ENCODE measurements at places on chromosomes 1 and 21.

- DNase-seq = no peak
Observed at GRCh38 chr21:42411197-42411869, 7.6 kb downstream of the UBASH3A start.

DNA sequence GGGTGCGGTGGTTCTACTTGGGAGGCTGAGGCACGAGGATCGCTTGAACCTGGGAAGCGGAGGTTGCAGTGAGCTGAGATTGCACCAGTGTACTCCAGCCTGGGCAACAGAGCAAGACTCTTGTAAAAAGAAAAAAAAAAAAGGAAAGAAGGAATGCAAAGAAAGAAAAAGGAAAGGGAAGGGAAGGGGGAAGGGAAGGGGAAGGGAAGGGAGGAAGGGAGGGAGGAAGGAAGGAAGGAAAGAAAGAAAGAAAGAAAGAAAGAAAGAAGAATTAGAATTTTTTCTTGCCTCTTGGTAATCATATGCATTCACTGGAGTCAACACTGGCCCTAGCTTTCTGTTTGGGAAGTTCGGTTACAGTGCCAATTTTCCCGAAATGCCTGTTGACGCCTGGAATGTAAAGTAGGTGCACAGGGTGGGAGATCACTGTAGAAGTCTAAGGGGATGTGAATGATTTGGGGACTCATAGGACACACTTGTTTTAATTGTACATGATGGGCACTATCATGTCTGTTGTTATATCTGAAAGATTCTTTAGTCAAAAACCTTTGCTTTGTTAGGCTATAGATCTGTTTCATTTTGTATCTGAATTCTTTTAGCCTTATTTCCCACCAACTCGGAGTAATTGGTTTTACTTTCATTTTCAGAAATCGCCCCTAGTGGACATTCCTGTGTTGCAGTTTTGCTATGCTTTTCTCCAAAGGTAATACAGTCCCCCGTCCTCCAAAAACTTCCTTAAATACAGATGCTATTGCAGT is 59.8 kb upstream of the MORC3 start:
- DNase-seq = peak; percentile 72

DNA sequence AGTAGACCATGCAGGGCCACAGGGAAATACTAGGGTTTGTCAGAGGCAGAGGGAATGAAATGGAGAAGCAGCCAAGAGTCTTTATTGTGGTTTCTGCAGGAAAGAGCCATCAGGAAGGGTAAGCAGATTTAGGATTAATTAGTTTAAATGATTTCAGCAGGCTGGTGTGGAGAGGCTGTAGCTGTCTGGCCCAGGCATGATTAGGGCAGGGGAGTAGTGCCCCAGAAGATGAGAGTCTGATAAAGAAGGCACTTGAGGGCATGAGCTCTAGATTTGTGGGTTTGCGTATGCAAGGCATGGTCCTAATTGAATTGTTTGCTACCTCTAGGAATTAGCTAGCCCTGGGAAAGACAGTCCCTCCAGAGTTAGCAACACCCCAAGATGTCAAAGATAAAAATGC is 484.6 kb upstream of the PLXNA2 start:
- DNase-seq = no peak

DNA sequence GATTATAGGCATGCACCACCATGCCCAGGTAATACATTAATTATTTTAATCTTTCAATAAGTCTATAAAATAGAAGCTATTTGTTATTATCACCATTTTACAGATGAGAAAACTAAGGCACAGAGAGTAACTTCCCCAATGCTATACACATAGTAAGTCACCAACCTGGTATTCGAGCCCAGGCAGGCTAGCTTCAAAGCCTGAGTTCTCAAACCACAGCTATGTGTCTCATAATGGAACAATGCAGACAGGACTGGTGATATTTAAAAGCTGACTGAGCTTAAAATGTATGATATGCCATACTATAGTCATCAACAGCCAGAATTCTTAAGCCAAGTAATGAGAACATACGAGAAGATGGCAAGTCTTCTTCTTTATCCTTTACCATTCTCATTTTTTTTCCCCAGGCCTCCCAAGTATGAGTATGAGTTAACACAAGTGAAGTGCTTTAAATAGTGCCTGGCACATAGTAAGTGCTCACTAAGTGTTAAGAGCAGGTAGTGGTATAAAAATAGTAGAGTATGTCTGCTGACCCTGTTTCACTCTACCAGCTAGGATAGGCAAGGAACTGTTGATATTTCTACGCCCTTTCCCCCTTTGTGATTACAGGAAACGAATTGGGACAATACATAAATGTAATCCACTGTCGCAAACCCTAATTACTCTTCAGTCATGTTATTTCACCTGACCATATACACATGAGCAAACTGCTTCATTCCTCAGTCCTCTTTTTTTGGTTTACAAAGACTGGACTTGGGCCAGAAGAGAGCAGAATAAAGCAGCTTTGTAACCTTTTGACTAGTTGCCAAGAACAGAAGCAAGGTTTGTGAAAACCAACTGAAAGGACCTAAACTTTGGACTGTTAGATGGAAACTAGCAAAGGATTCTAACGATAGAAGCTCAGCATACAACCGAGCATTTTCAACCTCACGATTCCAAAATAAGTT is 9.5 kb downstream of the EYA3 start:
- no peak for DNase-seq

DNA sequence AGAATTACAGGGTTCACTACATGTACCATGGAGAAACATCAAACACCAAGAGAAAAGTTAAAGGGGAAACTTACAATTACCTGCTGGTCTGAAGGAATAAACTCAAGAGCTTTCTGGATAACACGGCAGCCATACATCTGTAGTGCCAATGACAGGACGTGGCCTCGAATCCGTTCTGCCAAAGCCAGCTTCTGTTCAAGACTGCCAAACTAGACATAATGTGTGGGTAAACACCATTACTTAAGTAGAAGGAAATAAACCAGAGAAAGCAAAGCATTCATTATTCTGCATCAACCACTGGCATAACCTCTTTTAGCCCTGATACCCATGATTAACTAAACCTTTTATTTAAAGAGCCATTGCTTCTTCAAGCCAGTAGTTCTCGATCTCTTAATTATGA is 41.5 kb upstream of the SDC3 start:
- no peak for DNase-seq

- no peak for DNase-seq
Observed at GRCh38 chr1:86030180-86030579, 126.4 kb downstream of the COL24A1 start.

DNA sequence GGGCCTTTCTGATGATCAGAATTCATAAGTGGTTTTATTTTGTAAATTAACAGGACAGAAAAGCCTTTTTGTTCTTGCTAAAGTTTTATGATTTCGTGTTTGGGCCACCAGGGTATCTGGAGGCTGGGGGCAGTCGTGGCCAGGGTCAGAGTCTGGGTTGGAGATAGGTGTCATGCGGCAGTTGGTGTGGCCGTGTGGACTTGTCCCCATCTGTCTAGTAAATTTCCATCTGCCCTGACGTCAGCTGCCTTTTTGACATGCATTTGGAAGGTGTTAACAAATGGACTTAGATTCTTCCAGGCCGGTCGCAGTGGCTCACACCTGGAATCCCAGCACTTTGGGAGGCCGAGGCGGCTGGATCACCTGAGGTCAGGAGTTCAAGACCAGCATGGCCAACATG is 56.8 kb downstream of the SKI start:
- DNase-seq = no peak

DNA sequence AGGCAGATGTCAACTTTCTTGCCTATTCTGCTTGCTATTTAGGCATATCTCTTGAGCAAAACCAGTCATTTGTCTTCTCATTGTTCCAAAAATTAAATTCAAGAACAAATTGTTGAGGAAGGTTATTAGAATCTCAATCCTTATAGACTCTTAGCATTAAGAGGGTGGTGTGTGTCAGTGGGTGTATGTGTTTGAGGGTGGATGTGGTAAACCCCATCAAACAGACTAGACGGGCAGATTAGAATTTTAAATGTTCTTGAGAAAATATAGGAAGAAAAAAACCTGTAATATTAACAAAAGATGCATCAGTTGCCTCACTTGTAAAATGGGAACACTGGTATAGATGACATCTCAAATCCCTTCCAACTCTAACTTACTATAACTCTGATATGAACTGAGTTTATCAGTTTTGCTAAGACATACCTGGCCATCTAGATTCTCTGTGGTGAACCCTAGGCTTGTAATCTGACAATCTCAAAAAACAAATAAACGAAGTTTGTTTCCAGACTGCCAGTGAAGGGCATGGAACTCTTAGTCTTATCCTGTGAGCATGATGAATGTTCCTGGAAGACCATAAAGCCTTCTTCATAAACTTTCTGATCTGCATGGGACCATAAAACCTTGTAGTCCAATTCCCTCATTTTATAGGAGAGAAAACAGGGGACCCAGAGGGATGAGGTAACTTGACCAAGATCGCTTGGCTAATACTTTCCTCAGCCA is 176.3 kb upstream of the SGIP1 start:
- no peak for DNase-seq

DNA sequence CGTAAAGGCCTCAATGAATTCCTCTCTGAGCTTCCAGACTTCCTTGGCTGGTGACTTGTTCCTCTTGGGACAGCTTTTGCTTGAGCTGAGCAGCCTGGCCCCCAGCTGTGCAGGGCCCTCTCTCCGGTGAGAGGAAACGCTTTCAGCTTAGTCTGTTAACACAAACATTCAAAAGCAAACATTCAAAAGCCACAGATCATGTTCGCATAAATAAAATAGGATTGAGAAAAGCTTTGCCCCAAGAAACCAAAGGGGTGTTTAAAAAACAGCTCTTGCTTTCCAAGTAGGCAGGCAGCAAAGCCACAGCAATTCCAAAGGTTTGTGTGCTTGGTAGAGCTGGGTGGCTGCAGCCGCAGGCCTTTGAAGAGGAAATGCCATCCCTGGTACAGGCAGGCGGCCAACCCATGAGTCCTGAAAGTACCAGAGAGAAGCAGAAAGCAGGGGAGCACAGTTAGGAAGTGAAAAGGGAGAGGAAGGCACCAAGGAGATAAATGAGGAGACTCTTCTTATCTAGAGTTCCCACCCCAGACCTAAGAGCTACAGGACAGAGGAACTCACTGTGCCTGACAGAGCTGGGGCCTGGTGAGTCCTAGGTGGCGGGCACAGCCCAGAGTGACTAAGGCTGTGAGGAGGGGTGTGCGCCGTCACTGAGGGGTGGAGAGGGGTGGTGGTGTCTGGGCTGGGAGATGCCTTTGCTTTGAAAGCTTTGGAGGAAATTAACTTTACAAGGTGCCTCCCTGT is 48.4 kb downstream of the CCN1 start:
- peak; percentile 60 for DNase-seq

- no peak for DNase-seq
Observed at GRCh38 chr1:7456722-7457082, 314.4 kb upstream of the VAMP3 start.

- peak; percentile 74 for DNase-seq
Observed at GRCh38 chr1:115771847-115772457, 3.4 kb upstream of the CASQ2 start.

- no peak for DNase-seq
Observed at GRCh38 chr1:68339505-68339904, 107.2 kb upstream of the WLS start.

- DNase-seq = no peak
Observed at GRCh38 chr1:89169166-89169565, 6.6 kb downstream of the GBP7 start.

DNA sequence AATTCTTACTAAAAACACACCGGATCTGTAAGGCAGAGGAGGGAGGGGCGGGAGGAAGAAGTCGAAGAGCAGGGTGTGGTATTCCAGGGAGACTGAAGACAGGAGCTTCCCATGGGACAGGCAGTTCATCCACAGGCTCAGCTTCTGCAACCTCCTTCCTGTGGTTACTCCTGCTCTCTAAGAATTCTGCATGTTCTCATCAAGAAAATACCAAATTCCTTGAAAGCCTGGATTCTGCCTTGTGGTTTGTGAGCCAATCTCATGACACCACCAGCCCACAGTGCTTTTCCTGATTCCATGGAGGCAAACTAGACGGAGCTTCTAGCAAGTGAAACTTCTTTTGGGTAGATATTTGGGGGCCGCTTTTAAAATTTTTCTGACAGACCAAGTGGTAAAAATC is 1.1 kb upstream of the ST6GALNAC3 start:
- DNase-seq = no peak

- no peak for DNase-seq
Observed at GRCh38 chr1:159556931-159557369, 21.1 kb upstream of the OR10J5 start.

- no peak for DNase-seq
Observed at GRCh38 chr1:77465922-77466321, 184.1 kb downstream of the AK5 start.

- DNase-seq = peak; percentile 34
Observed at GRCh38 chr1:211345719-211346118, 19.1 kb downstream of the TRAF5 start.

DNA sequence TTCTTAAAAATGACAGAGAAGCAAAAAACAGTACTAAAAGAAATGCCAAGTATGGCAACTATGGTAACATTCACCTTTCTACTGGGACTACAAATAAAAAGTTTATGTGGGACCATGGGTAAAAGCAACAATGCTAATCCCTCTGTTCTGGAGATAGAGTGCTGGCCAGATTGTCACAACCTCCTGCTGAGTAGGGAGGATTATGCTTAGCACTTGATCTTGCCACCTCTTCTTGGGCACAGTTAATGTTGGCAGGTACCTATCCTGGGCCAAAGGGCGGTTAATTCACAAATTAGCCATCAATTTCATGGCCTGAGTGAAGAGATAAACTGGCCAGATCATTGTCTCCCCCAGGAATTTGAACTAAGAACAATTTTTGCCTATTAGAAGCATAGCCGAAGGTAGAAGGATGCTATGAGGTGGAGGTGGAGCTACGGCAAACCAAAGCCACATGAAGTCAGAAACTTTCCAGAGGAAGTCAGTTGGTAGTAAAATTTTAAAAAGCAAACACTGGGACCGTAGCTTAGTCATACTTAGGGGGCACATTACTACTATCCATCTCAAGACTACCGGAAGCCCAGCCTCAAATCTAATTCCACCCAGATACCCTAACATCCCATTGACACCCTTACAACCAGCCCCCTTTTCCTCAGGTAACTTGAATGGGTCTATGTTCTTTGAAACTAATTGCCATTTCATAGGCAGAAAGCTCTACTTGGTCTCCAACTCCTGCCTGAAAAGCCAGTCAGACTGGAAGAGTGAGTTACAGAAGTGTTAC is 2.7 kb downstream of the SCYL3 start:
- no peak for DNase-seq

DNA sequence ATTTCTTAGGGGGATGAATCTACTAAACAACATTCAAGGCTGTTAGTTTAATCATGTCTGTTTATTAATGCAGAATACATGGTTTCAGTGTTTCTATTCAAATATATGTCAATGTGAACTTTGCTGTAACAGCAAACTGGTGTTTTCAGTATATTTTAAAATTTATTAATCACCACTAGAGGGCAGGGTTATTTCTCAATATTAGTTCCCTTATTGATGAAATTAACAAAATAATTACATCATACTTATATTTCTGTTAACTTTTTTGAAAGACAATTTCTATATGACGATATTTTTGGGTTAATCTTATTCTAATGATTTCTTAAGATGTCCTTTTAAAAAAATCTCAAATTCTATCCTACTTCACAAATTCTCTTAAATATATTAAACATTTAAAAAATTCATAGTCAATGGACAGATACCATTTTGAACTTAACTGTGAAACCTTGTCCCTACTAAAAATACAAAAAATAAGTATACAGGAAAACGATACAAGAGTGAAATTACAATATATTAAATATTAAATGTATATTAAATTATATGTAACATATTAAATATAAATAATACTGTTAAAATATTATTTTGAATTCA is 1034.1 kb upstream of the PRMT6 start:
- DNase-seq = no peak

- DNase-seq = no peak
Observed at GRCh38 chr21:25565272-25566211, 41.7 kb downstream of the MRPL39 start.

Measured in NCI-H2107 (cell line).